ENCODE measurements at places on chromosomes 3 and 15.

DNA sequence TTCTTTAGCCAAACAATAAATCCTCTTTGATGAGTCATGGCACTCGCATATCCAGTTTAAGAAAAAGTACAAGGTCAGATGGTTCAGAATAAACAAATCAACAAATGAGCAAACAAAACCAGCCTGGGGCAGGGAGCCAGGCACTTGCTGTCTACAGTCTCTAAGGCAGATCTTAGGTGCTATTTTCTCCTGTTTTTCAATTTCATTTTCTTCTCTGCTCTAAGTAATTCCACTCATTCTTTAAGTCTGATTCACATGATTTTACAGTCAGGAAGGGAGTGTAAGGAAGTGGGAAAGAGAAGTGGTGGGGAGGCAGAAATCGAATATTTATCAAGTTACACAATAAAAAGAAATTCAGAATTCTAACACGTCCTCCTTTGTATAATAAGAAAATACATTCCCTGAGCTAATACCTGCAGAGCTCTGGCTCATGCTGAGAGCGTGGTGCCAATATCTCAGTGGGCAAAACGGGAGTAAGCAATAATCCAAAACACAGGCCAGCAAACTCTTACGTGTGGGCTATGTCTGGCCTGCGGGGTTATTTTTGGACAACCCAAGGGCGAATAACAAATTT lies 298.6 kb downstream of the ADAMTS17 start:
- DNase-seq: peak; percentile 69

DNA sequence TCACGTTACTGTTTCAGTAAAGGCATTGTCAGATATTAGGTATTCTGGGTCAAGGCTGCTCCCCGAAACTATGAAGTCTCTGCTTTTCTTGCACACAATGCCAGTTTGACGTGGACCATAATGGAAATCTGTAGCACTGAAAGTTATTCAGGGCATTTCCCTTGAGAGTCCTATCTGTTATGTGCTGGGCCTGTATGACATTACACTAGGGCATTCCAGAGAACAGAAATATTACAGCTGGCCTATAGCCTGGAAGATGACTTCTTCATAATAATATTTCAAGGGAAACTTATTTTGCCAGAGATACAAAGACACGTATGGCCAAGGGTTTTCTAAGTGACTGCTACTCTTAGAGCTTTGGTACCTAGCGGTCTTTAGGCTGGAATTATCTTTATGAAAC lies 613.6 kb upstream of the CBLB start:
- DNase-seq: no peak

GRCh38 chr3:170359178-170359704 lies 1.7 kb downstream of the SKIL start:
- no peak for DNase-seq

GRCh38 chr15:89408372-89409183 lies 74.0 kb upstream of the POLG start:
- no peak for DNase-seq

GRCh38 chr15:48541341-48542278 lies 103.9 kb downstream of the FBN1 start:
- DNase-seq: no peak

DNA sequence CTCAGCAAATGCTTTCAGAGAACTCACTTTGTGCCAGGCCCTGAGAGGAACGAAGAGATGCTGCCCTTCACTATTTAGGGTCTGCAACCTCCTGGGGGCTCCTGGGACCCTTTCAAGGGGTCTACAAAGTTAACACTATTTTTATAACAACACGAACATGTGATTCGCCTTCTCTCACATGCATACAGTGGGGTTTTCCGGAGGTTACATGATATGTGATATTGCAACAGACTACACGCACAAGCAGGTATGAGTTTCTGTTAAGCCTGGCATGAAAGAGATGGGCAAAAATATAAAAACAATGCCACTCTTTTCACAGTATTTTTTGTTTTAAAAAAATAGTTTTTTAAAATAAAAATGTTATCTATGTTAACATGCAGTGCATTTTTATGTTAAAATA lies 10.3 kb downstream of the STARD5 start:
- no peak for DNase-seq

DNA sequence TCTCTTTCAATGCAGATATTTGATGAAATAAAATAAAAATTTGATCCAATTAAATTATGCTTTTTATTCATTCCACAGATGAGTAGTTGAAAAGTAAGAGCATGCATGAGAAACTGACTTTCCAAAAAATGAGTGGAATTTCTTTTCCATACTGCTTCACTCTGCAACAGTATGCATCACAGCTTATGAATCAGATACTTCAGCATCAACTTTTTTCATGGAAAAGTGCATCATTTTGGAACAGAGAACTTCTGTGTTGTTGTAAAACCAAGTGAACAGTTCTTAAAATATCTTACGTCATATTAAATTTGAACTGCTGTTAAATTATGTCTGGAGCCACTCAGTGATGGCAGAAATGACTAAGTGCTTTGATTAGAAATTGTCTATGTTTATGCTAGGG lies 16.7 kb upstream of the SLC7A14 start:
- no peak for DNase-seq

DNA sequence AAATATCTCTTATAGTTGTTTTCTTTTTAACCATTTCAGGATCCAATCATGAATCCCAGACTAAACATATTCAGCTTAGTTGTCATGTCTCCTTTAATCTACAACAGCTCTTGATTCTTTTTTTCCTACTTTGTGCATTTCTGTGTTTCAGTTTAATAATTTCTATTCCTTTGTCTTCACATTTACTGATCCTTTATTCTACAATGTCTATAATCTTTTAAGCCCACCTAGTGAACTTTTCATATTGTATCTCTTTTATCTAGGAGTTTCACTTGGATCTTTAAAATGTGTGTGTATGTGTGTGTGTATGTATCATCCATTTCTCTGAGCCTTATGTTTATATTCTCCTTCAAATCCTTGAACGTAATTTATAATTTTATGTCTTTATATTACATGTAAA lies 70.1 kb downstream of the RNF13 start:
- DNase-seq: no peak

GRCh38 chr15:92787116-92787515 lies 113.0 kb upstream of the CHD2 start:
- DNase-seq: no peak

DNA sequence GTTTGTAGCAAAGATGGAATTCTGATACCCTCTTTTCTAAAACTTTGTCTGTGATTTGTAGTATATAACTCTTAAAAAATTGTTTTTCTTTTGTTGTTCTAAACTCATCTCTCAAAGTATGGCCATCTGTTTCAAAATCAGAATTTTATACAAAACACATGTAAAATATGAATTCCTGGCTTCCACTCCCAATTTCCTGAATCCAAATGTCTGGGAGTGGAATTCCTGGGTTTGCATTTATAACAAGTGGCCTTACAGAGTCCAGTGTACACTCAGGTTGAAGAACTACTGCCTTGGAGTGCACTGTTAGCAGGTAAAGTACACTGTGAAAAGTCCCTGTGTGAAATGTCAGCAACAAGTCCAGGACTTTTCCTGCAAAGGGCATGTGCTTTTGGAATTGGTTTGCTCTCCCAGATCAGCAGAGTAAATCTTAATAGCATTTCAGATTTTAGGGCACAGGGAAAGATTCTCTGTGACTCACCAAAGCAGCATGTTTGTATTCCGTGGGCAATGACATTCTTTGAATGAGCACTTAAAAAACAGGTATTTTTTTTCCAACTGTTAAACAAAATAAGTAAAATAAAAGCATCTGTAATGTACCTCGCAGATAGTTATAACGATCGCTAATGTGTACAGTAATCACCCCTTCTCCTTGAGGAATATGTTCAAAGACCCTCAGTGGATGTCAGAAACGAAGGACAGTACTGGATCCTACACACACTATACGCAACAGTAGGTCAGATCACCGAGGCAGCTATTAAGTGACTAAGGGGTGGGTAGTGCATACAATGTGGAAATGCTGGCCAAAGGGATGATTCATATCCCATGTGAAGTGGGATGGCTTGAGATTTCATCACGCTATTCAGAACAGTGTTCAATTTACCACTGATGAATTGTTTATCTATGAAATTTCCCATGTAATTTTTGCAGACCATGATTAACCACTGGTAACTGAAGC lies 2.0 kb upstream of the CLDN16 start:
- DNase-seq: peak; percentile 93

DNA sequence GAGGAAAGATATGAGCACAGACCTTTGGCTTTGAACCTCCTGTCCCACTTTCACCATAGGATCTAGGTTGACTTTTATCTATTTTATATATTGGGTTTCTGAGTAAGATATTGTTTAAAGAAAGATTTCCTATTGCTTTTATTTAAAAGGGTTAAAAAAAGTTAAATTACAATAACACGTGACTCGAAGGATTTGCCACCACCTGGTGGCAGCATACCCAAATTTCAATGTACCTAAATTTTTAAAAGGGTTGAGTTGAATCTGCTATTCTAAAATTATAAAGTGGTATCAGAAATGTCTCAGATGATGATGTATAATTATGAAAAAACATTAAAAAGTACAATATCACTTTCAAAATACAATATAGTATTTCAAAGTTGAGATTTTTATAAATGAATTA lies 368.4 kb downstream of the MECOM start:
- DNase-seq: no peak
